ENCODE measurements at places on chromosomes 16 and 17.

GRCh38 chr16:46712911-46713310 is 23.5 kb downstream of the ORC6 start:
- no peak for DNase-seq

- DNase-seq: no peak
Observed at GRCh38 chr17:44604116-44604761, 47.0 kb downstream of the FZD2 start.

DNA sequence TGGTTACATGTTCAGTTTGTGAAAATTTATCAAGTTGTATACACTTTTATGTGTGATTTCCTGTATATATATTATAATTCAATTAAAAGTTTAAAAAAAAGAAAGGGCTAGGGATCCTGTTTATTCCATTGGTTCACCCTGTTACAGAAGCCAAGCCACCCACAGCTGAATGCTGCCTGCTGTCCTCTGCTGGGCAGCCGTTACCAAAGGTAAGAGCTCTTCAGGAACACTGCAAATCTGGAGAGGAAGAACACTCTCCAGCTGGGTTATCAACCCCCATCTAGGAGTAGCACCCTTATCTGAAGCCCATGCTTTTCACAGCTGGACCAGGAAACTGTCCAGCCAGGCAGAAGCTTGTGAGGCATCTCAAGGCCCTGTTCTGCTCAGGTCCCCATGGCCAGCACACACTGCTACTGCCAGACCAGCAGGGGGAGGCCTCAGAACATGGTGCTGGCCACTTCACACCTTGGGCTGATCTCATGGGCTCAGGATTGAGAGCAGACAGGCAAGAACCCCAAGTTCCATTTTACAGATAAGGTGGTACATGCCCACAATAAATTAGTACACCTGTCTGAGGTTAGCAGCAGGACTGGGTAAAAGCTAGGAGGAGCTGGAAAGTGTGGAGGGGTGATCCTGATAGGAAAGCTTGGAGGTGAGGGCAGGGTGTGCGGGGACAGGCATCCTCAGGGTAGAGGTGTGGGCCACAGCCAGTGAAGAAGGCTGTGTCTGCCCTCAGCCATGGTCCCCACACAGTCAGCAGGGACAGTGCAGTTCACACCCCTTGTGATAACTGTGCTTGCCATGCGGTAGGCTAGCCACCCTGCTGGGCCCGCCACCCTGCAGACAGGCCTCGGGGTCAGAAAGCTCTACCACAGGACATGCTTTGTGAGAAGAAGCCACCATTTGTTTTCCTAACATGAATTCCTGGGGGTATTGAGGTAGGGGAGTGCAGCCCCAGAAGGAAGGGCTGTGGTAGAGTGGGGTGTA is 54.3 kb upstream of the SREBF1 start:
- DNase-seq: no peak

GRCh38 chr17:76841776-76842405 is 26.3 kb upstream of the MGAT5B start:
- no peak for DNase-seq

DNA sequence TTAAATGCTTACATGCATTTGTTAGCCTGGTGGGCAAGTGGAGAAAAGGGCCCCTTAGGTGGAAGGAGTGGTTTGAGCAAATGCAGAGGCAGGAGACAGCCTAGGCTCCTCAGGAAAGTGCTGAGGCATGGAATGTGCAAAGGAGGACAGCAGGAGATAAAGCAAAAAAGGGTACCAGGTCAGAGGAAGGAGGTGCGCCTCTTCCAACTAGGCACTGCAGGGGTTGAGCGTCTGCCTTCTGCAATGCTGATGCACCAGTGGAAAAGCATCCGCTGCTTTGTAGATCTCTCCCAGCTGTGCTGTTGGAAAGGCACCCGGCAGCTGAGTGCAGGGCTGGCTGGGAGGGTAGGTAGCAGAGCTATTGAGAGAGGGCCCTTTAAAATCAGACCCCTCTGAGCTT is 287.0 kb upstream of the XYLT1 start:
- DNase-seq: no peak

DNA sequence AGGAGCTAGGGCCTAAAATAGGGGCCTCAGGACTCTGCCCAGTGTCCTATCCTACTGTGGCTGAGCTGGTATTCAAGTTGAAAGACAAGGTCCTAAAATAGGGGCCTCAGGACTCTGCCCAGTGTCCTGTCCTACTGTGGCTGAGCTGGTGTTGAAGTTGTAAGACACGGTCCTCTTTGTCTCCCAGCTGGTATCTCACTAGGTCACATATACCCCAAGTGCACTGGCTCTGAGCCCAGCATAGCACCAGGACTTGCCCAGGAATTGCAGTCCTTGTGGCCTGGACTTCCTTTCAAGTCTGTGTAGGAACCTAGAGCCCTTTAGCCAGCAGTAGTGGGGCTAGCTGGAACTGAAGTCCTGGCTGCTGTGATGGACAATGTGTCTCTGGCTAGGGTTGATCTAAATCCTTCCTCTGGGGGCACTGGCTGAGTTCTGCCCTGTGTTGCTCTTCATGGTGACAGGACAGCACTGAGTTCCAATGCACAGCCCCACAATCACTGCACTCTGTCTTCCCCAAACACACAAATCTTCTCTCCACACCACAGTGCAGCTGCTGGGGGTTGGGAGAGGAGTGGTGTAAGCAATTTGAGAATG is 260.5 kb downstream of the HAPSTR1 start:
- no peak for DNase-seq

GRCh38 chr17:61832463-61832862 is 30.9 kb downstream of the BRIP1 start:
- no peak for DNase-seq

- no peak for DNase-seq
Observed at GRCh38 chr17:10196941-10197340, 1.5 kb downstream of the GAS7 start.

DNA sequence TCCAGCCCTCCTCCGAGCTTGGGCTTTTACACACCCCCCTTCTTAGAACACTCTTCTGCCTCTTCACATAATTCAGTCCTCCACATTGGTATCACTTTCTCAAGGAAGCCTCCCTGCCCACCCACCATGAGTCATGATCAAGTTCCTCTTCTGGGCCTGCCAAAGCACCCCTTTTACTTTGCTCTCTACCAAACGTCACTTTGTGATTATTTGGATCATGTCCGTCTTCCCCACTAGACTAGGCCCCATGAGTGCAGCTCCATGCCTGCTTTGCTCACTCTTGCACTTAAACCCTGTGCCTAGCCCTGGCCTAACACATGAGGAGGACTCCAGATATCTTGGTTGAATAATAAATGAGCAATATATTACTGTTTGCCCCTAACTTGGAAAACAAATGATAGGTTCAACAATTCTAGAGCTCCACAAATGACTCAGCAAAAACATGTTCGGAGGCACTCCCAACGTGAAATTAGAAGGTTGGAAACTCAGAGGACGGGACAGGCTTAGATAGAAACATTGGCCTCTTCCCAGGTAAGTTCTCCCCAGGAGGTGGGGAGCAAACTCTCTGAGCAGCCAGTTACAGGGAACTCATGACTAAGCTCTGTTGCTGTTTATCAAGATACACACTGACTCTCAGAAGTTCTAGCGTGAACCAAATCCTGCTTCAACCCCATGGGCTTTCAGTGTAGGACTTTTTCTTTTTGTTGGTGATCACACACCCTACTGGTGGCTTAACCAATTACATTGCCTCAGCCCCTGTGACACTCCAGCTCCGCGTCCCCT is 28.3 kb downstream of the G6PC1 start:
- no peak for DNase-seq

DNA sequence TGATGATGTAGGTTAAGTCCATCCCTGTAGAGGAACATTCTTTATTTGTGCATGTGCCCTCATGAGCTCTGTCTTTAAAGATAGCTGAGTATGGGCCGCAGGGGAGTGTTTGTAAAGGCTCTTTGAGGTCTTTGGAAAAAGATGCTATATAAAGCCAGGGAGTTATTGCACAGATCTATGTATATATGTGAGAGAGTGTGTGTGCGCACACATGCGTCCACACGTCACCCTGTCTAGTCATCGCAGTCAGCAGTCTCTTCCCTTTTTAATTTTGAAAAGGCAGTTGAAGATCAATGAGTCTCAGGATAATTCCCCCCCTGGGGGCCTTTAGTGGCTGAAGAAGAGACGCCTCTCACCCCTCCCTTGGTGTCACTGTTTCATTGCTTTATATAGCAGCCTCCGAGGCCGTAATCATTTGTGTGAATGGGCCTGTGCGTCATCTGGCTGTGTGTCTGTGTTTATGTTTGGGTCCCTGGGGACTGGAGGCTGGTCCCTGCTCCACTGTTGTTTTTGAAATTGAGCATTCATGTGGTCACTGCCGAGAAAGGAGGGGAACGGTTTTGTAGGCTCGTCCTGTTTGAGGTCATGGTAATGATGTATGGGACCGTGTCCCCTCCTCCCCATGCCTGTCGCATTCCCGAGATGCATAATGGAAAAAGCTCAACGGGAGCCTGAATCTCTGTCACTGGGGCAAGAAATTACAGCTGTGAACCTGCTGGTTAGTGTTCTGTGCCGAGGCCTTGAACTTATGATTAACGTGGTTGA is 143.9 kb downstream of the SNX29 start:
- DNase-seq: no peak

GRCh38 chr17:40922239-40922638 is 15.2 kb downstream of the KRT23 start:
- no peak for DNase-seq

DNA sequence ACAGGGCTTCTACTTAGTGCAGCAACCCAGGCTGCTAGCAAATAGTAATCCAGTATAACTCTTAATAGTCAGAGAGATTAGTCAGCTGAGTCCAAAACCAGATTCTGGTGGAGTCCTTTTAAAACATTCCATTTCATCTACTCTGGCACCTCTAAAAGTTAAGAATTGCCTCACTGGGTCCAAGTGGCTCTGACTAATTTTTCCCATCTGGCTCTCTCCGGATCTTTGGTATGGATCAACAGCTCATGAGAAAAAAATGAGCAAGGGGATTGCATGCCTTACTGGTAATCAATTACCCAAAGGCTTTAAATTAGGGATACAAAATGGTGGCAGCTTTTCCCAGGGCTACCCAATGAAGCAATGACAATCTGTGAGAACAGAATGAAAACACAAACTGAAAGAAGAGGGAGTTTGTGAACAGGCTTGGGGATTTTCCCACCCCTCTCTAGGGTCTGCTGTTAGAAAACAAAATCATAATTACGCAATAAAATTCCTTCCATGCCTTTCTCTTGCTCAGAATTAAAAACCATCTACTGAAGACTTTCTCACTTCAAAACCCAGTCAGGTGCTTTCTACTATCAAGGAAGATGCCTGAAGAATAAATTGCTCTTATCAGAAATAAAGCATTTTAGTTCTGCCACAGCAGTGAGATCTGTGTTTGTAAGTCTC is 84.6 kb upstream of the PMFBP1 start:
- DNase-seq: no peak

DNA sequence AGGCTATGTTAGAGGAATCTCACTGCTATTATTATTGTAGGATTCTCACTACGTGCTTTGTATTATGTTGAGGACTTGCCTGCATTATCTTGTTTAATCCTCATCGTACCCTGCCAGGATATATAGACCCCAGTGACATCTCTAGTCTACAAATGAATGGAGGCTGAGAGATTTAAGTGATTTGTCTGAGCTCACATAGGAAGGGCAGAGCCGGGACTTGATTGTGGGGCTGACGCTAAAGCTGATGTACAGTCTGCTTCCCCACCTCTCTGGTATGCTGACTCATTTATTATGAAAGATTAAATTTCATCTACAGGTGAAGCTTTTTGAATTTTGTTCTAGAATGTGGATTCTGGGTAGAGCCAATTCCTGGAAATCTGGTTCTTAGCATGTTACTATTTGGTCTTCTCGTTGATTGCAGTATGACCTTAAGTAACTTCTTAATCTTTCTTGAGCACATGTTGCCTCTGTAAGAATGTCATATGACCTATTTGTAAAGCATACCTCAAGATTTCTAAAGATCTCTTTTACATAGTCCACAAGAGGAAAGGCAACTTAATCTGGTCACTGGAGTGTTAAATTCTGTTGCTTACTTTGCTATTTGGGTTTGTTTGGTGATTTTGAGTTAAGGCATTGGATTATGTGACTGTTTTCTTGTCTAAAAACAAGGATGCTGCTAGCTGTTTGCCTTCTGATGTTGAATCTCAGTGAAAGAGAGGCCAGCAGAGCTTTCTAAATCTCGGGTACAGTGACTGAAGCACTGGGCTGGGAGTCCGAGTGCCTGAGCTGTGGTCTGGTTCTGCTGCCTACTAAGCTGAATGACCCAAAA is 12.4 kb downstream of the METTL9 start:
- no peak for DNase-seq

DNA sequence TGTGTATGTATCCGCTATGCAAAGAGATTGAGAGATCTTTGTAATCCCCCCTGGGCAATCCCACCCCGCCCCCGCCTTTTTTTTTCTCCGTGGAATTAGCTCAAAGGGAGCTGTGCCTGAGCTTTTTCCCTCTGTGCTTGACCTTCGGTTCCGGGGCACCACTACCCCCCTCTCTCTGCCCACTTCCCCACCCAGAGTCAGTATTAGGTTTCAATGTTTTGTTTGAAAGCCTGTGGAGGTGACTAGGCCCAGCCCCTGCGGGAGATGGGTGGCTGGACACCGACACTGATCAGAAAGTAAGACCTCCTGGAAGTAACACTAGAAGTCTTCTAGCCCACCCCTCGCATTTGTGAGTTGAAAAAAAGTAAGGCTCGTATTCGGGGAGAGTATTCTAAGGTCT is 7.0 kb downstream of the CBLN1 start:
- no peak for DNase-seq

DNA sequence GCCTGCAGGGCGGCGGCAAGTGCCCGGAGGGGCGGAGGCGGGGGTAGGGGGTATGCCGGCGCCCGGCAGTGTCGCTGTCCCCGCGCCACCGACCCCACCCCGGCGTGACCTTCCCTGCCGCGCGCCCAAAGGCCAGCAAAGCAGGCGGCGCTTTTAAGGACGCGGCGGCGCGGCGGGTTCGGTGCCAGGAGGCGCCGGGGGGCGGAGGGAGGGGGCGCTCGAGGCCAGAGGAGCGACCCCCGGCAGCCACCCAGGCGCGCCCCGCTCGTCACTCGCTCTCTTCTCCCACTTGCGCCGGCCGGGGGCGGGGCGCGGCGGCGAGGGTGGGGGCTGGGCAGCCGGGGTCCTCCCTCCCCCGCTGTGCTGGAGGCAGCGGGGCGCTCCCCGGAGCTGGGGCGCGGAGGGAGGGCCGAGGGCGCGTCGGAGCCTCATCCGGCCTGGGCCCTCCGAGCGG is 8.6 kb upstream of the BAHCC1 start:
- DNase-seq: no peak

GRCh38 chr16:16868727-16869126 is 489.8 kb downstream of the NPIPA7 start:
- DNase-seq: no peak

- DNase-seq: no peak
Observed at GRCh38 chr16:22727285-22728166, 86.4 kb upstream of the HS3ST2 start.

DNA sequence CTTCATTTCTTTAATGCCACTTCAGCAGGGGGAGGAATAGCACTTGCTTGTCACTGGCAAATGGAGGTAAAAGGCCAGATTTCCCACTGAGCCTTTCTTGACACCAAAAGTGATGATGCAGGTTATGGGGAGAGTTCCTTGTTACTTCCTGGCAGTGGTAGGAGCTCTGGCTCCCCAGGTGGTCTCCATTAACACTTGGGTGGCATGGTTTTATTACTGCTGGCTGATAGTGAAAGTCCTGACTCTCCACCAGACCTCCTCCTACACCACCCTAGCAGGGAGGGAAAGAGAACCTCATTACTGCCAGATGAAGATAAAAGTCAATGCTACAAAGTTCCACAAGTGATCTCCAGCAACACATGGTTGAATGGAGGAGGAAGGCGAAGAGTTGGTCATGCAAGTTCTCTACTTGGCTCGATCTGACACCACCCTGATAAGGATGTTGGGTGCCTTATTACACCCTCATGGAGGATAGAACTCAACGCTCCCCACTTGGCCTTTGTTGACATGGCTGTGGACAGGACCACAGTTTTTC is 152.7 kb upstream of the GNAO1 start:
- no peak for DNase-seq
